Epithelial cell of proximal tubule (primary cell): ENCODE measurements at places on chromosomes 5 and 9. TPM values are rescaled to one million over a fixed set of nuclear protein-coding genes. Genes with fewer than 3 reads are reported as not detected.

GRCh38 chr9:35680331-35681105 is 6.8 kb downstream of the CA9 start:
- DNase-seq: no peak

DNA sequence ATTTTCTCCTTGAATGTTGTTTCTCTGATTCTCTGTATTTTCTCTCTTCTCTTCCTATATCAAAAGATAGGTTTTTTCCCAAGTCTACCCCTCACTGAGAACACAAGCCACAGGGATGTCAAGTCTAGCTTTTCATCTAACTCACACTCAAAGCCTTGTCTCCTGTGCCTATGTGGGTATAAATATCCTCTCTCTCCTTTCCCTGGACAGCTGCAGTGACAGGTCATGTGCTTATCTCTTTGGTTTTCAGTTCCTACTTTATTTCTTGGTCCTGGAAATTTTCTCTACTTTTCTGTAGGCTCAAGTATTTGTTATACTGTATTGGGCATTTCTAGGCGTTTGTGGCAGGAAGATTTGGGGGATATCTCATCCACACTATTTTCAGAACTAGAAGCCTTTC is 182.4 kb upstream of the MVB12B start:
- DNase-seq: no peak

DNA sequence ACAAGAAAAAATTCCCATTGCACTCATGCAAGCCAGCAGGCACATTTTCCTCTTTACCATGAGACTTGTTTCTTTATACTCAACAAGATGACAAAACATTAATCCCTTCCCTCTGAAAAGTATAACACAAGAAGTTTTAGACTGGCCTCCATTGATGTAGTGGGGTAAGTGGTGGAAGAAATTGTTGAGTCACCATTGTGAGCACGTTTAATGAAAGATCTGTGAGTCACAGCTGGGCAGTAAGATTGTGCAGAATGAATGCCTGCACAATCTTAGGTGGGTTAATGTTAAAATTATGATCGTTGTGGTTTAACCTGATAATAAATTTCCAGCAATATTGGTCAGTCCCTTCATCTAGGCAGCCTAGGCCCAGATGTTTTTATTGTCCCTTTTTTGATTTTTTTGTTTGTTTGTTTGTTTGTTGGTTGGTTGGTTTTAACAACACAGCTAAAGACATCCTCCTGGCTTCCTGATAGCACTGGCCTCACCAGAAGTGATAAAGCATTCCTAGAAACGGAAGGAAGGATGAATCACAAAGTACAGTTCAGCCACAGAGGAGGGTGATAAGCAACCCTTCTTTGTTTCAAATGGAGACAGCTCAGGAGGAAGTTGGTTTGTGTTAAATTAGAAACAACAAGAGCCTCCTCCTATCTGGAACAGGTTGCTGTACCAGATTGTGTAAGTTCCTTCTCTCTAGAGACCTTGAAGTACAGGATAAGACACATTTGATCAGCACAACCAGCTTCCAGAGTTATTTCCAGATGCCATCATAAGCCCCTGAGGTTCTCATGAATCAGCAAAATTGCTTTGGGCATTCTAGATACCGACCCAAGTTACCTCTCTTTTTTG is 40.3 kb downstream of the SLC24A2 start:
- no peak for DNase-seq

- no peak for DNase-seq
Observed at GRCh38 chr9:21788752-21789151, 13.7 kb upstream of the MTAP start.

DNA sequence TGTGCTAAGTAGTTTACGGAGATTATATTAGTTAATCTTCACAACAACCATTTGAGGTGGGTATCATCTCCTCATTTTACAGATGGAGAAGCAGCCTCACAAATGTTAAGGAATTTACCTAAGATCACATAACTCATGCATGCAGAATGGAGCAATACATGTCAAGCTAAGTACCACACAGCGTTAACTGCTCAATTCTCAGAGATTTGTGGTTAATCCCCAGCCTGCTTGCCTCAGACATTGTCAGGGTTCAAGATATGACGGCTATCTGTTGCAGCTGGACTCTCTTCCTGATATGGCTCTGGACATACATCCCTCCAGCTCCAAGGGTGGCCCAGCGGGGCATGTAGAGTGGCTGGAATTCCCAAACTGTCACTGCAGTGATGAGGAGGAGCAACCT is 7.3 kb upstream of the ZNF346 start:
- no peak for DNase-seq

- DNase-seq: no peak
Observed at GRCh38 chr9:91844190-91844589, 105.8 kb downstream of the ROR2 start.

DNA sequence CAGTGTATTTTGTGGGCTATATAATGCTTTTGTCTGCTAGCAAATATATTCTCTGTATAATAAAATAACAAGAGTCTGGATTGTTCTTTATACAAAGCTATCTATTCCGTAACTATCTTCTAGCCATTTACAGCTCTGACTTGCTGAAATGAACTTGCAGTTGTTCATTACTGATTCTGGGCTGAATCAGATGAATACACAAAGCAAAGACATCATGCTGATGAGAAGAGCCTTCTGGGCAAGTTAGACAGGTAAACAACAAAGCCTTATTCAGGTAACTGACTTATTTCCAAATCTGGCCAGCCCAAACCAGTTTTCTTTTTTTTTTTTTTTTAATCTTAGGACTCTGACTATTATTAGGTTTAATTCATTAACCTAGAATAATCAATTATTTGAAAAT is 255.5 kb downstream of the KIAA0825 start:
- no peak for DNase-seq

- no peak for DNase-seq
Observed at GRCh38 chr5:89351222-89351621, 468.2 kb upstream of the MEF2C start.

DNA sequence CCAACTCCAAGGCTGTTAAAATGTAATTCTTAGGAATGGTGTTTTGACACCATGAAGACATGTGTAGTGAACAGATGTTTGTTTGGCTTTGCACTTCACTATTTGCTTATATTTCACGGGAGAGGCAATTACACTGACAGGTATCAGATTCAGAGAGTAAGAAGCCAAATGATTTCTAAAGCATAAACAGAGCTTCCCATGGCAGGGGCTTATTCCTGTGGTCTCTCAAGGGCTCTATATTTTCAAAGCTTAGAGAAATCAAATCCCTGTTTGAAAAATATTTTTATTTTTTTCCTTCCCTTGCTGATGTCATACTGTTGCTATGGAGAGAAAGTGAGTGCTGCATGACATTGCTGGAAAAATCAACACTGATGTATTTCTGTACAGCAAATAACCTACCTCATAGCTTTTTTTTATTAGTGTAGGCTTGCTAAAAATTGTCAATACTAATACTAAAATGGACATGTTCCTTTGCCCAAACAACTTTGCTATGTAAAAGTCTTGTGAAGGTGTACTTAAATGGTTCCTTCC is 161.4 kb downstream of the GIN1 start:
- DNase-seq: peak; percentile 10

DNA sequence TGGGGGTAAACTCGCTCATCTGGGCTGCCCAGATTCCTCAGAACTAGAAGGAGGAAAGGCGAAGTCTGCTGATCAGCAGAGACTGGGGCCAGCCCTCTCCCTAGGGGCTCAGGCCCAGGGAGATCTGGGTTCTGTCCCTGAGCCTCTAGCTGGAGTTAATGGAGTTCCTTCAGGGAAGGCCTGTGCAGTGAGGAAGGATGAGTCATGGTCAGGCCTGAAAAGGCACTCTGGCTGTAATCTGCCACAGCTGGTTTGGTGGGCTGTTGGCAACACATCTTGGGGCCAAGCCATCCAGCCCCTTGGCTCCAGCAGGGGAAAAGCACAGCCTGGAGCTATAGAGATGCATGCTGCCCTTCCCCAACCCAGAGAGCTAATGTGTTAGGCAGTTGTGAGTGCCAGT is 459.6 kb downstream of the PRELID2 start:
- DNase-seq: no peak

DNA sequence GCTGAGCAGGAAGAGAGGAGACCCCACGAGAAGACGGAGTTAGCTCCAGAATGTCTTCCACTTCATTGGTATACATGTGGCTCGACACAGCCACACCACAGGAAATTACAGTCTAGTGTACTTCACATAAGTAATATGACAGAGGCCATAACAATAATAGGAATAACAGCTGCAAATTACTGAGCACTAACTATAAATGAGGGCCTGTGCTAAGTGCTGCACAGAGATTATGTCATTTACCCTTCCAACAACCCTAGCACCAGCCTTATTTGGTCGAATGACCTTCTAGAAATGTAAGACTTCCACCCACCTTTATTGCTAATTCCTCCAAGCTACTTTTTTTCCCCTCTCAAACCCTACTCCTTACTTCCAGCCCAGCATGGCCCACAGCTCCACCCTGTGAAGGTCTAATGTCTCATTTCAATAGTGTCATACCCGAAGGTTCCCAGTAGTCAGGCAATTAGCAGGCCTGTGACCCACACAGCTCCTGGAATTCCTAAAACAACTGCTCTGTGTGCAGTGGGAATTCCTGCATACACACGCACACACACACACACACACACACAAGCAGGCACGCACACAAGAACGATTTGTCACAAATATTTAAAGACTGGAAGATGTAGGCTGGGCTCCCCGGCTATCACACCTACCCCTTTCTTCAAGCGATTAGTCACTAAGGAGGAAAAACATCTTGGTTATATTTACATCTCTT is 134.5 kb downstream of the FRMD3 start:
- DNase-seq: peak; percentile 13

GRCh38 chr5:170278611-170279458 is 18.7 kb downstream of the LCP2 start:
- DNase-seq: no peak

DNA sequence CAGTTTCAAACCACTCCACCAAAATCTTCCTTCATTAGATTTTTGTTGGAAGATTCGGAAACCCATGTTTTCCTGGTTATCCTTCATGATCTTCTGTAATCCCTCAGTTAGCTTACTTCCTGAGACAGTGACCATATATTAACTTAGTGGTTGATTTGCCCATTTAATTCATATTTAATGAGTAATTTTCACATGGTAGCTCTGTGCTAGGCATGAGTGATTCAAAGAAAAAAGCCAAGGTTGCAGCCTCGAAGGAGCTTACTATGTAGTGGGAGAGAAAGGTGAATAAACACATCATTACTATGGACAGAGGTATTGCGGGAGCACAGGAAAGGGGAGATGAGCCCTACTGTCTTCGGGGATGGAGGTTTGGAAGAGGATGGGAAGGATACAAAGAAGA is 158.5 kb downstream of the TLE1 start:
- no peak for DNase-seq

- DNase-seq: no peak
Observed at GRCh38 chr5:67154556-67155206, 41.9 kb downstream of the CD180 start.

DNA sequence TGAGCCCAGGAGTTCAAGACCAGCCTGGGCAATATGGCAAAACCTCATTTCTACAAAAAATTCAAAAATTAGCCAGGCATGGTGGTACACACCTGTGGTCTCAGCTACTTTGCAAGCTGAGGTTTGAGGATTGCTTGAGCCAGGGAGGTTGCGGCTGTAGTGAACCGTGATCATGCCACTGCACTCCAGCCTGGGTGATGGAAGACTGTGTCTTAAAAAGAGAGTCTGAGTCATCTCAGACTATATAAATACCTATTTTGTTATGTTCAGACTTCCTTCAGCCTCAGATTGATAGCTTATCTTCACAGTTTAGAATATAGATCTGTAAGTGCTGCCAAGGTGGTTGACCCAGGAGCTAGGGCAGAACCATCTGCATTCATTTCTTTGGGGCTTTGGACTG is 1.6 kb upstream of the PAIP2 start:
- no peak for DNase-seq

- no peak for DNase-seq
Observed at GRCh38 chr9:100653643-100654334, 75.9 kb downstream of the CAVIN4 start.

GRCh38 chr9:129323376-129323998 is 145.4 kb upstream of the IER5L start:
- DNase-seq: no peak

DNA sequence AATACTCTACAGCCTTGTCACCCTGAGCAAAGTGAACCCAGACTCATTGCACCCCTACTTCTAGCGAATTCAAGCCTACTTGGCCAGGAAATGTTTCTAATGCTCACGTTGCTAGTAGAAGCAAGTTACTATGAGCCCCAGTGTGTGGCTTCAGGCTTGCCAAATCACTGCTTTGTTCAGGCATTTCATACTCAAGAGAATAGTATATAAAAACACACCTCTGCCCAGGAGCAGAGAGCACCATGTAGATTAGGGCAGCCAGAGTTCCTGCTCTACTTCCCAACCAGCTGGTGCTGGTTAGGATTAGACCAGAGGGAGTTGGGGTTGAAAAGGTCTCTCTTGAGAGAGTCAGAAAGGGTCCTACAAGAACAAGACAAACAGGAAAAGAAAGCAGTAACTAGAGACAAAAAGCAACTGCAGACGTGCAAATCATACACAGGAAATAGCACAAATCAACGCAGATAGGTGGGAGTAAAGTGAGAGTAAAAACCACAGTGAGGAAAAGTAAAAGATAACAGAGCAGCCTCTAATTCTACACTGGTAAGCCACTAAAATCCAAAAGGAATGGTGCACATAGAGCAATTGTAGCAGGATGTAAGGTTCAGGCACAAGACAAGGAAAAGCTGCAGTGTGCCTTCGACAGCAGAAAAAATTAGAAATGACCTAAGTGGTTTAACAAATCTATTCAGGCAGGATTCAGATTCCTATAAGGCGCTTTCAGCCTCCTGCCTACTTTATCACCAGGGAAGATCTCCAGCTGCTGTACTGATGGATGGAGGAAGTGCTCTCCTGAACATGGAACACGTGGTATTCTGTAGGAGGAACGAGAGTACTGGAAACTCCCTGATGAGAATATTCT is 49.6 kb upstream of the KIF2A start:
- DNase-seq: no peak

- no peak for DNase-seq
Observed at GRCh38 chr5:98776066-98776705, 2.7 kb downstream of the RGMB start.

- DNase-seq: no peak
Observed at GRCh38 chr5:80623999-80624398, 30.5 kb upstream of the MSH3 start.

GRCh38 chr5:160450164-160450932 is 28.7 kb downstream of the PTTG1 start:
- no peak for DNase-seq

- no peak for DNase-seq
Observed at GRCh38 chr5:21689587-21689986, 1163.6 kb downstream of the CDH12 start.

IFNK gene
- total RNA-seq: not detected in 2 replicates

LYSMD3 gene
- total RNA-seq: 6.5 and 8.6 TPM in 2 replicates

SH2D3C gene
- total RNA-seq: not detected in 2 replicates

BAAT gene
- 0.07 TPM in 1 of 2 replicates, not detected in the other for total RNA-seq
